ENCODE measurements at places on chromosomes 6 and 20.

DNA sequence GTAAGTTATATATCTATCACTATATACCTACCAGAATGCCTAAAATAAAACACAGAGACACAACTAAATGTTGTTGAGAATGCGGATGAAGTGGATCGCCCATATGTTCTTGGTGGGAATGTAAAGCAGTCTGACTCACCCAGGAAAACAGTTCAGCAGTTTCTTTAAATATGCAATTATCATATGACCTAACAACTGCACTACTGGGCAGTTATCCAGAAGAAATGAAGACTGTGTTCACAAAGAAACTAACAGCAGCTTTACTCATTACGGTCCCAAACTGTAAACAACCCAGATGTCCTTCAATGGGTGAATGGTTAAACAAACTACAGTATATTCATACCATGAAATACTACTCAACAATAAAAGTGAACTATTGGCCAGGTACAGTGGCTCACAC is 14.3 kb upstream of the ZC3H12D start:
- peak; percentile 12 for DNase-seq

DNA sequence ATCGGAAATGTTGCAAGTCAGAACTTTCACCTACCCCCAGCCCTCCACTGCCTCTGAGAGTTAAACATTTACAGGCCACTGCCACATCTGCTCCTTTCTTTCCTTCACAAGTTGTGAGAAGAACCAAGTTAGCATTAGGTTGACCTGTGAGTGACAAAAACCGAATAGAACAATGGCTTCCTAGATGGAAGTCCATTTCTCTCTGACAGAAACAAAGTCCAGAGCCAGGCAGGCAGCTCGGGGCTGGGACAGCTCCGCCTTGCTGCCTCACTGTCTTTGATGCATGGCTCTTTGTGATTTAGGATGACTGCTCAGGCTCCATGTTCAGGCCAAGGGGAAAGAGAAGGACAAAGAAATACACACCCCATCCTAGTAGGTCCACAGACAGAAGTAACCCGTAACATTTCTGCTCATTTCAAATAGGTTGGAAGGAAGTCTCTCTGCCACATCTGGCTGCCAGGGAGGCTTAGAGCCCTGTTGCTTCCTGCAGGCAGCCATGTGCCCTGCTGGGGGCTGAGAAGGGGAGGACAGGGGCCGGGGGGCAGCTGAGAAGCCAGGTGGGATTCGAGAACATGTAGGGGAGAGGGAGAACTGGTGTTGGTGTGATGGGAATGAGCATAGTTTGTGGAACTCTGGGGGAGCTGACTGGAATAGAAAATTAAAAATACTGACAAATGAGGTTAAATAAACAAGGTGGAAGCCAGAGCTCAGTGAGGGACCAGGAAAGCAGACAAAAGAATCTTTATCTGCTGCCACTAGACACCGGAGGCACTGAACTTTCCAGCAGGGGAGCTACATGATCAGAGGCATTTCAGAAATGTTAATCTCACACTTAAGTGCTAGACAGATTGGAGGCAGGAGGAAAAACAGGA is 19.5 kb upstream of the IER3 start:
- no peak for DNase-seq

DNA sequence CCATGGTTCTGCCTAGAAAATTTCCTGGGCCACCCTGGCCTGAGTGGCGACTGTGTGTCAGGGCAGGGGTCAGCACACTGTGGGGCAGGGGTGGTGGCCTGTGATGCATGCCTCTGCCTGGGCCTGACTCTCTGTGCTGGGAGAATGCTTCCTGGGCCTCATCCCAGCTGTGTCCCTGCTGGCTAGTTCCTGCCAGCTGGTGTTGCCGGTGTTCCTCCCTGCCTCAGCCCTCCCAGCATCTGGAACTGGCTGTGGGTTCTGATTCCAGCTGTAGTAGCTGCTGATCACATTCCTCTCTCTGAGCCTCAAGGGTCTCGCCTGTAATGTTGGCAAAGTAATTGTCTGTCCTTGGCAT is 101.5 kb downstream of the SYCP2 start:
- DNase-seq: no peak

DNA sequence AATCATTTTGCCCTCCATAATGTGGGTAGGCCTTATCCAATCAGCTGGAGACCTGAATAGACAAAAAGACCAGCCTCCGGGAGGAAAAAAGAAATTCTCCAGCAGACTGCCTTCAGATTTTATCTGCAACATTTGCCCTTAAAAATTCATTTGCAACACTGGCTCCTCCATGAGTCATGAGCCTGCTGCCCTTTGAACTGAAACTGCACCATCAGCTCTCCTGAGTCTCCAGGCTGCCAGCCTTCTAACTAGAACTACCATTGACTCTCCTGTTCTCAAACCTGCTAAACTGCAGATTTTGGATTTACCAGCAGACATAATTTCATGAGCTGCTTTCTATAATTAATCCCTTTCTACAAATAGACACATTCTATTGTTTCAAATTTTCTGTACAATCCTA is 223.9 kb upstream of the THEMIS start:
- no peak for DNase-seq

- no peak for DNase-seq
Observed at GRCh38 chr6:5967594-5967993, 39.1 kb downstream of the NRN1 start.

GRCh38 chr20:15220009-15220656 is 882.7 kb upstream of the FLRT3 start:
- no peak for DNase-seq

DNA sequence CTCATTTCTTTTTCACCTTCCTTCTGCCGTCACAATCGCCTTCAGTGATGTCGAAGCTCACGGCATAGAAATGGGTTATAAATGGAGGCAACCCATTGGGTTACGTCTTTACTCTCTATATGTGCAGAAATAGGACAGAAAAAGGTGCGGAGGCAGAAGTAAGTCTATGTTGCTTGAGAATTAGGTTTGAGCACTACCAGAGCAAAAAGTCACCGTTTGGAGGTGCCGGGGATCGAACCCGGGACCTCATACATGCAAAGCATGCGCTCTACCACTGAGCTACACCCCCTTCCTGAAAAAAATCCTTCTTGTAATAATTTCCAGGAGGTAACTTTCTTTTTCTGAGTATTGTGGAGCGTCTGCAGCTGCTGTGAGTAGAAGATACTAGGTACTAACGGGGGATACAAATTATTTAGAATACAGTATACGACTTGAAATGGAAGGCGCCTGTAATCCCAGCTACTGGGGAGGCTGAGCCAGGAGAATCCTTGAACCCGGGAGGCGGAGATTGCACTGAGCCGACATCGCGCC is 134.2 kb downstream of the TRIM27 start:
- DNase-seq: peak; percentile 90

GRCh38 chr6:72406517-72406916 is 215.3 kb upstream of the KCNQ5 start:
- DNase-seq: no peak

GRCh38 chr6:51926125-51926524 is 161.3 kb downstream of the PKHD1 start:
- no peak for DNase-seq

DNA sequence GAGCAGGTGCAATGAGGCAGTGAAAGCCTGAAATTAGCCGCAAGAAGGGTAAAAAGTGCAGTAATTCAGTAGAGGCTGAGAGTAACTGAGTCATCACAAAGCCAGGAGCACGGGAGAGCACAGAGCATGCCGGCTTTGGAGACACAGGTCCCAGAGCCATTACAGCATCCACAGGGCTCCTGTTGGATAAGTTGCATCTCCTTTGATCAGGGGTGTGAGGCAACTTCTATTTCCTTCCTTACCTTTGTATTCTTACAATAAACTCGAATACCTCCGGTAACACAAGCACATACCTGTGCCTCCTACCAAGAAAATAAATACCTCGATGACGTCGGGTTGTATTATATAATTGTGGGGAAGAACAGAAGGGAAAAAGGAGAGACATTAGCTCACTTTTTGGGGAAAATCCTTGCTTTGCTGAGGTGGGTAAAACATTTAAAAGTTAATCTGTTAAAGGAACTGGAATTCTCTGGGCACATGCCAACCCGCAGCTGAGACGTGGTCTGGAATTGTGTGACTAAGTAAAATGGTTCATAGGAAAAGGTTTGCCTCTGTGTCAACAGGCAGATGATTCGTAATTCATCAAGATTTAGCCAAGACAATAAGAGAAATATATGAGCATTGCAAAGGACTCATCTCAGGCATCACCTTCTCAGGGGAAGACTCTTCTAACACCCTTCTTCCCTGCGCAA is 360.7 kb upstream of the ZFP64 start:
- no peak for DNase-seq

GRCh38 chr6:74063391-74063790 is 367.4 kb downstream of the CD109 start:
- DNase-seq: no peak

GRCh38 chr6:96947055-96947454 is 22.5 kb downstream of the KLHL32 start:
- no peak for DNase-seq

DNA sequence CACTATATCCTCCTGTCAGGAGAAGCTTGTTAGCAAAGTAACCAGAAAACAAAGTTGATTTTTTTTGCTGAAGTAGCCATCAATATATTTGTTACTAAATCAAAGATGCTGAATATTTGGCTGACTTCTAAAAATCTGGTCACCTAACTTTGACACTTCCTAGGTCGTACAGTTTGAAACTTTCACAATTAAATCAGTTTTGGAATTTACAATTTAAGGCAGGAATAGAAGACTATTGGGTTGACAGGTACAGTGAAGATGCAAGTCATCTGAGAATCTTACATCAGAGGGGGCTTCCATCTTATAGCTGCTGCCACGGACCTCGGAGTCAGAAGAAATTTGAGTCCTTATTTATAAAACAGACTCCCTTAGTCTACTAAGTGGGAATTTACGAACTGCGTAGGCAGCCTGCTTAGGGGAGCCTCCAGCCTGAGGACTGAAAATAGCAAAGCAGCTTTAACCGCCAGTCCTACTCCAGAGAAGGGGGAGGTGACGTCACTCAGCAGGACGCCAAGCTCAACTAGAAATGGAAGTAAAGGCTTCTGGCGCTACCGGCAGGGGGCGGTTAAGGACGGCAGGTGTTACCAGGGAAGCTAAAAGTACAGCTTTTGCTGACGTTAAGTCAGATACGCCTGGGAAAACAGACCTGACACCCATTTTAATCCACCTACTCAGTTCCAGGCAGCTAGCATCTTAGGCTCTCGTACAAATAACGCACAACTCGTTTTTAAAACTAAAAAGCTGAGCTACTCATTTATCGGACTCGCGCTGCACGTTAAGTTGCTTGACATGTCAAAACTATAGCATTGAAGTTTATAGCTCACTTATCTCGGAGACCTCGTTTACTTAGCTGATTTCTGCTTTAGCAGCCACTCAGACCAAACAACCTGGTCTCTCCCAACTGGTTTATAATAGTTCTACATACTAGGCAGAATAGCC is 61.1 kb upstream of the HFE start:
- DNase-seq: peak; percentile 97

DNA sequence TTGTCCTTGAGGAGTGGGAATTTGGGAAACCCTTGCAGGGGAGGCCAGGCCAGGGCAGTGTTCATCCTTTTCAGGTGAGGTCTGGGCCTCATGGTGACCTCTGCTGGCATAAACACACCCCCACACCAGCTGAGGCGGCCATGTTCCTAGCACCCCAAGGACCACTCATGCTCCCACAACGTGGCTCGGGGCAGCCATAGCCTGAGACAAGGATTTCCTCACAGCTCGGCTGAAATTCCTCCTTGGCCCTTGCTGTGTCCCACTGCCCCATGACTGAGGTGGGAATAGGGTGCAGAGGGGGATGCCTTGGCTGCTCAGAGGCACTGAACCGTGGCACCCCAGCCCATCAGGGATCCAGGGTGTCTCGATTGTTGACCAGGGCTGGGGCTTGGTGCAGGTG is 27.3 kb upstream of the SPDEF start:
- no peak for DNase-seq

DNA sequence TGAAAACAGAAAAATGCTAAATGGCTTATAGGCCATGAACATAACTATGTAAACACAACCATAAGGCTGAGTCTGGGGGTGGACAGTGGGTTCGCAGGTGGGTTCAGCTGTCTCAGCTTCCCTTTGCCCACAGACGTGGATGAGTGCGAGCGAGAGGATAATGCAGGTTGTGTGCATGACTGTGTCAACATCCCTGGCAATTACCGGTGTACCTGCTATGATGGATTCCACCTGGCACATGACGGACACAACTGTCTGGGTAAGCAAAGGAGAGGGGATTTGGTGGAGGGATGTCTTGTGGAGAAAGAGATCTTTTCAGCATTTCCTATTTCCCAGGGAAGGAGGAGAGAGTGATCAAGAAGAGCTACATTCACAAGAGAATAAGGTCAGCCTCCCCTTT is 14.7 kb downstream of the SCUBE3 start:
- no peak for DNase-seq

DNA sequence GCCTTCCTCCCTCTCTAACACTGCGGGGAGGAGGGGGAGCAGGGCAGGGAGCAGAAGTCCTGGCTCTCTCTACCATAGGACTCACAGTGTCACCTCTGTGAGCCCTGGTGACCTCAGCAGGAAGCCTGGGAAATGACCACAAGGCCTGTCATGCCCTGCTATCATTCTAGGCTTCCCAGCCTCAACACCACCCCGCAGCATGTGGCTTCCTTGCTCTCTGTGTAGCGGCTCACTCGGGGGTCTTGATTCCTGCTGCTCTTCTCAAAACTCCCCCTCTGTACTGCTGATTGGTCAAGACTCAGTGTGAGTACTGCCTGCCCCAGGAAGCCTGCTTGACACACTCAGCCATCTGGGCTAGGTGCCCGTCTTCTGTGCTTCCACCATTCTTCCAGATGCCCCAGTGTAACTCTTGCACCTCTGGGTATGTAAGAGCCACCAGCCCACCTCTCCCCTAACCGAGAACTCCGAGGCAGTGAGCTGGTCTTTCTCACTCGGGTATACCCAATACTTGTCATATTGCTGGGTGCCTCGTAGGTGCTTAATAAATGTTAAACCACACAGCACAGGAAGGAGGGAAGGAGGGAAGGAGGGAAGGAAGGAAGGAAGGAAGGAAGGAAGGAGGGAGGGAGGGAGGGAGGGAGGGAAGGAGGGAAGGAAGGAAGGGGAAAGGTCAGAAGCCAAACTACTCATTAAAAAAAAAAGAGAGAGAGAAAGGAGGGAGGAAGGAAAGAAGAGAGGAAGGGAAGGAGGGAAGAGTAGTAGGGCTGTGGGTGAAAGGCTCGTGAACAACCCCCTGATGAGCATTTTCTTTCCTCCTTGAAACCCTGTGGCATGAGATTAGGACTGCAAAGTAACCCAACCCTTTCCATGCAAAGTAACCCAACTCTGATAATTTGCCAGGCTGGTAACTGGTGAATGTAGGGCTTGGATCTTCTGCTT is 5.0 kb downstream of the MDFI start:
- DNase-seq: no peak

DNA sequence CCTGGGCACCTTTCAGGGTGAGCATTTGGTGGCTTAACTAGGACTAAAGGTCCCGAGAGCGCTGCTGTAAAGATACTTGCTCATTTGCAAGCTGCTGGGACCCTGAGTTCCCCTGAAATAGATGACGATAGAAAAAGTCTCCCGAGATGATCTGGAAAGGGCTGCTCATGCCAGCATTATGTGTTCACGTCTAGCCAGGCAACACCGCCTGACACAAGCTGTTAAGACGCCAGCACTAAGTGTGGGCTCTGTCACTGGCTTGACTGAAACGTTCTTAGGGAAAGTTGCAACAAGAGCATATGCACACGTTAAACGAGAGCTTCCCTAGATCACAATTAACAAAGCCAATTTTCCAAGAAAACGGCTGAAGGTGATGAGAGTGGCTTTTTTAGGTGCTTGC is 113.7 kb downstream of the SLC23A2 start:
- DNase-seq: no peak
